ENCODE measurements at places on chromosomes 11 and 22.

- no peak for DNase-seq
These were observed 127.7 kb upstream of the PDGFD start for GRCh38 chr11:104291646-104292045.

- DNase-seq = no peak
These were observed 3.2 kb downstream of the DTX4 start for GRCh38 chr11:59175091-59175501.

- no peak for DNase-seq
These were observed 37.3 kb upstream of the ARL14EP start for GRCh38 chr11:30285416-30286121.

GRCh38 chr11:2590965-2591754 is 108.6 kb downstream of the KCNQ1OT1 start:
- peak; percentile 76 for DNase-seq

GRCh38 chr11:68271023-68271780 is 571 bp downstream of the C11orf24 start:
- DNase-seq = no peak

GRCh38 chr11:77197626-77198320 is 69.7 kb downstream of the MYO7A start:
- DNase-seq = no peak

GRCh38 chr22:49091451-49091850 is 736.2 kb downstream of the BRD1 start:
- no peak for DNase-seq

DNA sequence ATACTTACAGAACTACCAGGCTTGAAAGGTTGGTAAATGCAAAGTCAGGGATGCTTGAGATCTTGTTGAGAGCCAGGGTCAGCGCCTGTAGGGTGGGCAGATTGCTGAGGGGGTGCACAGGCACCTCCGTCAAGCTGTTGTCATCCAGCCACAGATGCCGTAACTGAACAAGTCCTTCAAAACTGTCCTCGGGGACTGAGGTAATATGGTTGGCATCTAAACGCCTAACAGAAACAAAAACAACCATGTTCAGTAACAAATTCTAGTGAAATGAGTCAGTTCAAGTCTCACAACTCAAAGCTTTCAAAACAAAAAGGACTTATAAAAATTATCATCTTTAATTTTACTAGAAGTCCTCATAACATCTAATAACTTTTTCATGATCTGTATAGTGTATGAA is 22.2 kb upstream of the CCDC34 start:
- DNase-seq = no peak

- DNase-seq = no peak
These were observed 86.5 kb upstream of the SLC25A18 start for GRCh38 chr22:17476838-17477237.

- no peak for DNase-seq
These were observed 55.2 kb downstream of the SYT9 start for GRCh38 chr11:7306900-7307299.

DNA sequence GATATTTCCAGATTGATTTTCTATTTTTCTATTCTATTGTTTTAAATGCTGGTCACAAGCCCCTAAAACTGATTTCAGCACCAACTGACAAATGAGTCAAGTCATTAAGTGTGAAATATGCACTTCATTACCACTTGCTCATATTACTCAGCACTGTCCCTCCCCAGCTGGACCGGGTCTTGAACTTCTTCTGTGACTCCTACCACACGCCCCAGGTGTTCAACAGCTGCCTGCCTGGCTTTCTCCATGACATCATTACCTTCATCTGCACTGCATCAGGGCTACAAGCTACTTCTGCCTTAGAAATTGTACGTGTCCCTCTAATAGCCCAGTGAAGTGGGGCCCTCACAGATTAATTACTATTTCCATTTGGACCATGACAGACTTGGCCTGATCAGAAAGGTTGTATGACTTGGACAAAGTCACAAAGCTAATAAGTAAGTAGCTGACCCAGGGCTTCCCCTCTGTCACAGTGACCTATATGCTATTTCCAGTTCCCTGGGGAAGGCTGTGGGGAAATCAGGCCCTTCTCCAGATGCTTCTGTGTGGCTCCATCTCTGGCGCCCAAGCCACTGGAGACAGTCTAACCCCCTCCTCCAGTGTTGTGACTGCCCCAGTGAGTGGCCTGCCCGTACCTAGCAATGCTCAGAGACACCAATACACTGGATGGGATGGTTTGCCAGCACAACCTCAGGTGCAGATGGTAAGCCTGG is 18.1 kb downstream of the TBC1D10A start:
- no peak for DNase-seq

DNA sequence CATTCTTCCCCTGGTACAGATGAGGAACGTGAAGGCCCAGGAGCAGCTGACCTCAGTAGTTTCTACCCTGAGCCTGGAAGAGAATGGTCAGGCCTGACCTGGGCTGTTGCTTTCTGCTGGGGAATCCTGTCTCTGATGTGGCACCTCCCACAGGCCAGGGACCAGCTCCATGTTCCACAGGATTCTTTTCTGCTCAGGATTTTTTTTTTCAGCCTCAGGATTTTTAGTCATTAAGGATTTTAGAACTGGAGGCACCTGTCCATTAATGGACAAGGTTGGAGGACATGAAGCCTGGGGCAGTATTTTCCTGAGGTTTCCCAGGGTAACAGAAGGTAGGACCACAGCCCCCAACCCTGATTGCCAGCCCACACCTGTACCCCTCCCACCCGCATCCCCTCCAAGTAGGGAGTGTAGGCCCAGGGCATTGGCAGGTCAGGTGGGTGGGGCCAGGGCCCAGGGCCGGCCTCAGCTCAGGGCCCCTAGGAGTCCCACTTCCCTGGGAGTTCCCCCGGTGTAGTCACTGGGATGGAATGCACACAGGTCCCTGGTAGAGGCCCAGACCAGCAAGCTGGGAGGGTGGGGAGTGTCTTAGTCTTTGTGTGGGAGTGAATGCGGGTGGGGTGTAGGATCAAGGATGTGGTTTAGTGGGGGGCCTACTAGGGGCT is 16.1 kb downstream of the BIK start:
- DNase-seq = no peak

- DNase-seq = no peak
These were observed 90.2 kb upstream of the KCNQ1OT1 start for GRCh38 chr11:2789791-2790567.

- no peak for DNase-seq
These were observed 35.9 kb downstream of the MYO18B start for GRCh38 chr22:25777870-25778269.

GRCh38 chr11:452203-452744 is 2.2 kb downstream of the PTDSS2 start:
- no peak for DNase-seq

DNA sequence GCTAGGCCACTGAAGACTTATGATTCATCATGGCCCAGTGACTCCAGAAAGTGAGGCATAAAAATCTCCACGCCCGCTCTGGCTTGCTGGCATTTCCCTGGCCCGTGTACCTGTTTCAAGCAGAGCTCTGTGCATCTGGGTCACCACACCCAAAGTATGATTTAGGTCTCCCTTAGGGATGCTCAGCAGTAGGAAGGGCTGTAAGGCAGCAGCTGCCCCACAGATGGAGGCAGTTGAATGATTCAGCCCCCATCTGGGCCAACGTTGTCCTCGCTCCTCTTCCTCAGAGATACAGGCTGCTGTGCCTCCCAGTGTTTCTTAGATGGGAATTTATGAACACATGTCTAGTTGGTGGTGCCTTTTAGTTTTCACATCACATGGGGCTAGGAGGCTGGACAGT is 21.6 kb downstream of the GPR83 start:
- DNase-seq = no peak

- DNase-seq = no peak
These were observed 806 bp upstream of the SAAL1 start for GRCh38 chr11:18106688-18107087.

DNA sequence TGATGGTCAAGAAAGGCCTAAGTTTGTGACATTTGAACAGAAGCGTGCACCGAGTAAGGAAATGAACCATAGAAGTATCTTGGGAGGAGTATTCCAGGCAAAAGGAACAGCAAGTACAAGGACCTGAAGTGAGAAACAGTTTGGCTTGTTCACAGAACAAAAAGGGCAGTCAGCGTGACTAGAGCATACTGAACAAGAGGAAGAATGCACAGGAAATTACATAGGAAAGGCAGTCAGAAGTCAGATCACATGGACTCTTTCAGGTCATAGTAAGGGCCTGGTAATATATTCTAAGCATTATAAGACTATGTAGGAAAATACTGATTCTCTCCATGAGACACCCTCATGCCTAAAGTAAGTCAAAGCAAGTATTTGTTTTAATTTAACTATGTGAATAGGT is 52.3 kb upstream of the GAB2 start:
- DNase-seq = no peak

DNA sequence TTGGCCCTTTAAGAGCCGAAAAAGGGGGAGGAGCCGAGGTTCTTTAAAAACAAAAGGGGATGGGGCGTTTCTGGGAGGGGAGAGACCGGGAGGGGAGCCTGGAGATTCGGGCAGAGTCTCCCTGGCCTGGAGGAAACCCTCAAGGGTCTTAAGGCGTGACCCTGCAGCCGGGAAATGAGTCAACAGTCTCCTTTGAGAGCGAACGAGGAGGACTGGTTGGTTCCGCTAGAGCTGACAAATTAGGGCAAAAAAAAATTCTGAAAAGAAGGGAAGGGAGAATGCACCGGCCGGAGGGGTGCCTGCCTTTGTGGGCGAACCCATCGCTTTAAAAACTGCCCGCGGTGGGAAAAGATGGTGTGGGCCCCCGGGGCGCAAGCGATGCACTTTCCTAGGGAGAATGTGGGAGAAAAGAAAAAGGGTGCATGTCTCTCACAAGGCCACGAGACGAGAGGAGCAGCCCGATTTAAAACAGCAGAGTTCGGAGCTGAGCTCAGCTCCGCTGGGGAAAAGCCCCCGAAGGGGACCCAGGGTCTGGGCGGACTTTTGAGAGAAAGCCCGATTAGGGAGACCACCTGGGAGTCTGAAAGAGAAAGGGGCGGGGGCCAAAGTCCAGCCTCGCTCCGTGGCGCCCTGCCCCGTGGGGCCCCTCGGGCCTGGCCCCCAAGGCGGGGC is 874 bp downstream of the ZFTA start:
- DNase-seq = no peak

GRCh38 chr11:95991545-95991944 is 67.6 kb upstream of the MTMR2 start:
- DNase-seq = no peak

DNA sequence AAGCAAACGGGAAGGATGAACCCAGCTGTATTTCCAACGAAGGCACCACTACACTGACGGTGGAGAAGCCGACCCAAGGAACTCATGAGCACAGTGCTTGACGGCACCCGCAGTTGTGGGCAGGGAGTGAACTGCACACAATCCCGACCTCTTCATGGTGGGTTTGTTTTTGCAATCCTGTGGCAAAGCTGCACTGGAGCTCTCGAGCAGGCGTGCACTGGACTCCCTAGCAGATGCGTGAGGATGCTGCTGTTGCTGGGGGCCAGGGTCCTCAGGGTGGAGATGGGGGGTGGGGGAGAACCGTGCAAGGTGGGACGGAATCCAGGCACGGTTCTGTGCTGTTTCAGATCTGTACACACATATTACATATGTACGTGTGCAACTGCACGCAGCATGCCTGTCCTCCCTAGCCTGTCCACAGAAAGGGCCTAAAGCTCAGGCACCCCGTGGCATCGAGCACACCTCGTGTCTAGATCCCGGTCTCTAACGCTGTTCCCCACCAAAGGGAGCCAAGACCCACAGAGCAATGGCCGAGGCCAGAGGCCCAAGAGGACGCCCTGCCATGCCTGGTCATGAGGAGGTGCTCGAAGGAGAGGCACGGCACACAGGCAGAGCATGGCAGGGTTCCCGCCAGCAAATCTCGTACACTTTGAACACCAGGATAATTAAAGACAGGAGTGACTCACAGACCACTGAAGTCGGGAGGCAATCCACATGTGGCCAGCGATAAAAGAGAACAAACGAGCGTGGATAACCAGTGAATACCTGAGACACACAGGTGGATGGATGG is 17.6 kb downstream of the ALG12 start:
- no peak for DNase-seq

Measured in amygdala (tissue), 56 donors.